ENCODE measurements at places on chromosomes 3 and 15.
A peak's percentile ranks its signal among the peaks of the same experiment; 100 is the strongest.

GRCh38 chr3:94179059-94179458, 116.2 kb downstream of the NSUN3 start:
- no peak for DNase-seq

GRCh38 chr3:30082652-30083051, 523.7 kb upstream of the TGFBR2 start:
- DNase-seq, result no peak

DNA sequence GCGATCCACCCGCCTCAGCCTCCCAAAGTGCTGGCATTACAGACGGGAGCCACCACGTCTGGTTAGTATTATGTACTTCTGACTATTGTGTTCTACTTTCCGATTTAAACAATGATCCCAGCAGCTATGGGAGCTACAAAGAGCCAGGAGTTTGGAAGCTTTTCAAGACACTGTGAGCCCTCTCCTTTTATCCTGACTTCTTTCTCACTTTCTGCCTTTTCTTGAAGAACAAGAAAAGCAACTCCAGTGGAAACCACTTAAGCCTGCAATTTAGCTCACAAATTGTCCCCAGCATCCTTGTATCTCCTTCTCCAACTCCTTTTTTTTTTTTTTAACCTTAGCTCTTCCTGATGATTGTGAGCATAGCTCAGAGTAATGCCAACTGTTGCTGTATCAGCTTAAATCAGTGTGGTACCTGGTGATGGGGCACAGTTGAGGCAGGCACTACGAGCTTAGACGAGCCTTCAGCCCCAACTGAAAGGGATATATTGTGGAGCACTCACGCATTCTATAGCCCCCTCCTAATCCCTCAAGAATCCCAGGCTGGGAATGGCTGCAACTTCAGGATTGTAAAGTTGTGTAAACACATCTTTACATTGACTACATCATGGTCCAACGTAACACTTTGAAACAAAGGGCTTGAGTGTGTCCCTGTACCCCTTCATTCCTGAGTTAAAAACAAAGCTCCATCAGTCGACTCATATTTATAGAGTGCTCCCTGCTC, 677.0 kb downstream of the FHIT start:
- DNase-seq, result no peak

- no peak for DNase-seq
These were observed 17.2 kb downstream of the LINGO1 start for GRCh38 chr15:77615472-77615871.

DNA sequence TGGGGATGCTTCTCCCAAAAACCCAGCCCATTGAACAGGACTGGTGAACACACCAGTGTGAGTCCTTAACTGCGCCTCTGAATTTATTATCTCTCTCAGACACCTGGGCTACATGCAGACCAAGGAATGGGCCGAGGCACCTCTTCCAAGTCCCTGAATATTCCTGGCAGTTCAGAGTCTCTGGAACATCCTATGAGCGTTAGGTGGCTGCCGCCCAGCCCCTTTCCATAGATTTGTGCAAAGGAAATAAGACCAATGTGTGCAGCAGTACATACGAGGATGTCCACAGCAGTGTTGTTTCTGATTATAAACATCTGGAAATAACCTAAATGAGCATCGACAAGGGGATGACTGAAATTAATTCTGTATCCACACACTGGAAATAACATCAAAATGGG, 104.9 kb upstream of the RPL32 start:
- no peak for DNase-seq

DNA sequence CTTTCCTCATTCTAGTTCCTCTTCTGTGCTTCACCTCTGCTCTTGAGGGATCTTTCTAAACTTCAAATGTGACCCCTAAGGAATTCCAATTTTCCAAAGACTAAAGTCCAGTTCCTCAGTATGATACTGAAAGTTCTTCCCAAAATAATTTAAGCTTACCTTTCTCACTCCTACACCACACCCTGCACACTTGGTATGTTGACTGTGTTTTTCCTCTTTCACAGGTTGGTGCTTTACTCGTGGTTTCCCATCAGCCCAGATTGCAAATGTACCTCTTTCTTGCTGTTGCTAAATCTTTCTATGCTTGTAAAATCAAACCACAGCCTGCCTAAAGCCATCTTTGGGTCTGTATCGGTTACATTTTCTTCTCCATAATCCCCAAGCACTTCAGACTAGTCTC, 30.5 kb upstream of the CLDN16 start:
- DNase-seq, result no peak

- no peak for DNase-seq
These were observed 54.3 kb upstream of the CCR4 start for GRCh38 chr3:32897001-32897601.

- peak; percentile 65 for DNase-seq
These were observed 10.9 kb downstream of the SEMA7A start for GRCh38 chr15:74422652-74423430.

DNA sequence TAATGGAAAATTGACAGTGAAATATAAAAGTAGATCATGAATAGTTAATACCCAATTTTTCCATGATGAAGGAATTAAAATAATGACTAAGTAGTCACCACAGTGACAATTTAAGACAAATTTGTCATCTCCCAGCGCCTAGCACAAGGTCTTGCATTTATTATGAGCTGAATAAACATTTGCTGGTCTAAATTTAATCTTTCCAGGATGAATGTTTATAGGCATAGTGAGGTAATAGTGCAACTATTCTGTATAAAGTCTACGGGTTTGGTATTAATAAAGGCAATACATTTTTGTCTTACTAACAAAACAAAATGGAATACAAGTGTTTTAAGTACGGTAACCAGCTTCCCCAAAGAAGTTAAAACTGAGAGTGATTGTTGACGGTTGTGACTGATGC, 209.3 kb downstream of the CD47 start:
- no peak for DNase-seq

DNA sequence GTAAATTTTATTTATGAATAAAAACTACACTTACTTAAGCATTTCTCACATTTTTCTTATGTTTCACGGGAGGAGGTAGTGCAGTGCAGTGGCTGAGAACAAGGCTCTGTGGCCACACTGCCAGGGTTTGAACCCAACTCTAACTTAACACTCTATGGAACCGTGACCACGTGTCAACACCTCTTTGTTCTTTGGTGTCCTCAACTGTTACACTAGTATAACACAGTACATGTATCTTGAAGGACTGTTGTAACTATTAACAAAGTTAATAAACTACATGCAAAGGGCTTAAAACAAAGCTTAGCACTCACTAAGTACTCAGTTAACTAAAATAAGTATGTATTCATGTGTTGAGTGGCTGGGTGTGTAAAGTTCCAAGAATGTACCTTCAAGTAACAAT, 19.5 kb downstream of the CD47 start:
- no peak for DNase-seq

DNA sequence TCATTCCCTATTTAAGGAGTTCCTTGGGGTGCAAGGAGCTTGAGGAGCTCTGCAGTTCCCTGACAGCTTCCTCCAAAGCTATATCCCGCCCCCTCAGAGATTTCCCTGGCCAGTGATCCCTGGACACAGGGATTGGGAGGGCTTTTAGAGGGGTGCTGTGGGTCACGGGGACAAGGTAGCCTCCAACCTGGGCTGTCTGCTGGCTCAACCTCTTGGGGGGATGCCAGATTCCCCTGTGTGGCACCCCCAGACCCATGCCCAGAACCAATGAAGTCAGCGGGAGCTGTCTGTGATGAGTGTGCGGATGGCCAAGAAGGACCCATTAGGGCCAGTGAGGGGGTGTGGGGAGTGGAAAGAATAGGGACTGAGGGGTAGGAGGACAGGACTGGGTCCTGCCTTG, 21.0 kb upstream of the ATP2B2 start:
- DNase-seq, result no peak

DNA sequence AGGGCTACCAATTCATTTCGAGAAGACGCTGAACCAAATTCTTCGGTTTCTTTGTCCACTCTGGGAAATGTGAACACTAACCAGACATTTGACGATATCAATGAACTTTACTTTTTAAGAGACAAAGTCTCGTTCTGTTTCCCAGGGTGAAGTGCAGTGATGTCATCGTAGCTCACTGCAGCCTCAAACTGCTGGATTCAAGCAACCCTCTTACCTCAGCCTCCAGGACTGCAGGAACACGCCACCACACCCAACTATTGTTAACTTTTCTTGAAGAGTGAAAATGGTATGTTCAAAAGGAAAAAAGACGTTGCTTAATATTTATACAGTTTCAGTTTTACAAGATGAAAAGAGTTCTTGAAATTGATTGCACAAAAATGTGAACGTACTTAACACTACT, 30.6 kb downstream of the MB21D2 start:
- peak; percentile 76 for DNase-seq

GRCh38 chr3:141738891-141739363, 829 bp downstream of the RNF7 start:
- peak; percentile 59 for DNase-seq

DNA sequence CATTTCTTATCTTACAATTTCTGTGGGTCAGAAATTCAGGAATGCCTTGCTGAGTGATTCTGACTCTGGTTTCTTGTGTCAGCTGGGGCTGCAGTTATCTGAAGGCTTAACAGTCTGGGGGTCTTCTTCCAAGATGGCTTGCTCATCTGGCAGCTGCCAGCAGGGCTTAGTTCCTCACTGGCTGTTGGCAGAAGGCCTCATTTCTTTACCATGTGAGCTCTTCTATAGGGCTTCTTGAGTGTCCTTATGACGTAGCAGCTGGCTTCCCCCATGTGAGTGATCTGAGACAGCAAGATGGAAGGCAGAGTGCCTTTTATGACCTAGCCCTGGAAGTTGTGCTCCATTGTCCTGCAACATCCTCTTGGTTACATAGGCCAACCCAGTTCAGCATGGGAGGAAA, 82.0 kb upstream of the PDZRN3 start:
- no peak for DNase-seq

DNA sequence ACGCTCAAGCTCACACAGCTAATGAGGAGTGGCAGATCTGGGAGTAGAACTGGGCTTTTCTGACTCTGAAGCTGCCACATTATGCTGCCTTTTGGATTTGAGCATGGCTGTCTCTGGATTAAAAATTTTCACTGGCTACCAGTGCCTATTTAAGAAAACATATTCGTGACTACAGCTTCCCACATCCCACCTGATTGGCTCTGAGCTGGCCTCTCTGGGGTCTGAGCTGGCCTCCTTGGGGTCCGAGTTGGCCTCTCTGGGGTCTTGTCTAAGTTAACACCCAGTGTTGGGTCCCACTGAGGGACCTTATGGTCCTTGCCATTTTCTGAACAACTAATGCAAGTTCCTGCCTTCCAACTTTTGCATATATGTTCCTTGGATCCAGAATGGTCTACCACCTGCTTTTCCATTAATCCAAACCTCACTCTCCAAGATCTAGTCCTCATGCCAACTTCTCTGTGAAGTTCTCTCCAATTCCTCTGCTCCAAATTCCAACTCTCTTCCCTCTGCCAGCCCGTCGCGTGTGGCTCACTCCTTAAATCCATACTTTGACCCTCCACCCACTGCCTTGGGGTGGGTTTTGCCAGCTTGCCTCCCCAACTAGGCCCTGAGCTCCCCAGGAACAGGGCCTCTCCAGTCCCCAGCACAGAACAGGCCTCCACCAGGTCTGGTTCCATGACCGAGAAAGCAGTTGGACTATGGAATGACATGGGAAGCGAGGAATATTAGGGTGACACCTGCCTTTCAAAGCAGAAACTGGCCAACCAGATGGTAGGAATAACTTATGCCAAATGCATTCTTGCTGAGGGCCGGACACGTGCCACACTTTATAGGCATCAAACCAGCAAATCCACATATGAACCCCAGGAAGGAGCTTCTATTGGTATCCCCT, 42.5 kb downstream of the ATP2B2 start:
- no peak for DNase-seq

DNA sequence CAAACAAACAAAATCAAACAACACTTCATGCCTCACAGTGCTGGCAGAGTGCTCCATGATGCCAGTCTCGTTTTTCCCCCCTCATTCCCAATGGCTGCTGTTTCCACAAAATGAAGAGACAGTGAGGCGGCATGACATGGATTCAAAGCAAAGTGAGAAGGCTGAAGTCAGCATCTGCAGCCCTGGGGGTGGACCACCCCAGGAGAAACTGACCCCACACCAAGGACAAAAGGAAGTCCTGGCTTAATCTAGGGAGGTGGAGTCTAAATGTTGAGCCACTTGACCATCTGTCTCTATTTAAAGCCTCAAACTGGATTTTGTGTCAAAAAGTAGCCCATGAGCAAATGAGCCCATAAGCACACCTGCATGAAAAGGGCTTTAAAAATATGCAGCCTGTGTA, 151.2 kb upstream of the RORA start:
- no peak for DNase-seq

- no peak for DNase-seq
These were observed 229.2 kb upstream of the KCNH8 start for GRCh38 chr3:18919158-18919557.

DNA sequence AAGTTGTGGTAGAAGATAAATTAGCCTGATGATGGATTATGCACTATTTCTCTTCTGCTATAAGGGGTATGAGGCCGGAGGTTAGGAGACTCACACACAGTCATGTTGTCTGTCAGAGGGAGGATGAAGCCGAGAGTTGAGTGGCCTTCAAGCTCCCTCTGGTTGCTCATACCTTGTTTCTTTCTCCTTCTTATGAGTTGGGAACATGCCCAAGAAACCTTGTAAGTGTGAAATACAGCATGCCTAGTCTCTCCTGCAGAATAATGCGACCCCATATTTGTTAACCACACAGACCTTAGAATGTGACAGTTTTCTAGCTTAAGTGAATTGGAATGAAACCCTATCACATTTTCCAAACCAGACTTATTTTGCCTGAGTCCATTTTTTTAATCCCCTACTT, 366.7 kb downstream of the PTPRG start:
- peak; percentile 36 for DNase-seq

DNA sequence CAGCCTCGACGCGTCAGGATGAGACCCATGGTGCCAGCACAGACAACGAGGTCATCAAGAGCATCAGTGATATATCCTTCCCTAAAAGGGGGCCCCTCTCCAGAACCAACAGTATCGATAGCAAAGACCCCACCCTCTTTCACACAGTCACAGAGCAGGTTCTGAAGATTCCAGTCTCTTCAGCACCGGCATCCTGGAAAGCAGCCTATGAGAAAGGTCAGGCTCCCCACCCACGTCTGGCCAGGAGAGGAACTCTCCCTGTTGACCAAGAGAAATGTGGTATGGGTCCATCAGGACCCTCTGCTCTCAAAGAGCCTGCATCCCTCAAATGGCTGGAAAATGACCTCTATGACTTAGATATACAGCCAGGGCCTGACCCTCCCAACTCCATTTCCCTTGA, 11.6 kb downstream of the ANKRD34C start:
- DNase-seq, result no peak

GRCh38 chr15:55250392-55250791, 39.2 kb downstream of the RAB27A start:
- DNase-seq, result peak; percentile 93

- DNase-seq, result peak; percentile 11
These were observed 675.6 kb downstream of the TBL1XR1 start for GRCh38 chr3:176521531-176522175.

- no peak for DNase-seq
These were observed 12.7 kb downstream of the SPSB4 start for GRCh38 chr3:141063831-141064230.

- peak; percentile 41 for DNase-seq
These were observed 13.6 kb downstream of the MRPS25 start for GRCh38 chr3:15051531-15051930.

DNA sequence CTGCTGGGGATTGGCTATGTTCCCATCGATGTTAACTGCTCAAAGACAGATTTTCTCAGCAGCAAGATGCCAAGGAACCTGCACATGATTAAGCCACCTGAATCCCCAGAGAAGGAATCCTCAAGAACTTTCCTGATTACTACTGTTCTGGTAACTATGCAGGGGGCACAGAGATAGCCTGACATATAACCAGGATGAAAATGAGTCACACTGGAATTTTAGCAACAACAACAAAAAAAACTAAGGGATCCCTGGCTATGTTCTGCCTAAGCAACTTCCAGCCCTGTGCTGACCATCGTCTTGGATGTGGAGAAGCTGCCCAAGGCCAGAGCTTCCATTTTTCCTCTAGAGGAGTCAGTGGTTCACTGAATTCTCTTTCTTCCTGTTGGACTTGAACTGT, 13.8 kb downstream of the RIOX2 start:
- DNase-seq, result peak; percentile 41

Data from cardiac fibroblast (primary cell).